ENCODE measurements at places on chromosomes 2 and 18. TPM values are rescaled to one million over a fixed set of nuclear protein-coding genes. Genes with fewer than 3 reads are reported as not detected.

Gene STK11IP
- 42.5 TPM for total RNA-seq

Gene ZNF892
- total RNA-seq: 7.2 TPM

DNA sequence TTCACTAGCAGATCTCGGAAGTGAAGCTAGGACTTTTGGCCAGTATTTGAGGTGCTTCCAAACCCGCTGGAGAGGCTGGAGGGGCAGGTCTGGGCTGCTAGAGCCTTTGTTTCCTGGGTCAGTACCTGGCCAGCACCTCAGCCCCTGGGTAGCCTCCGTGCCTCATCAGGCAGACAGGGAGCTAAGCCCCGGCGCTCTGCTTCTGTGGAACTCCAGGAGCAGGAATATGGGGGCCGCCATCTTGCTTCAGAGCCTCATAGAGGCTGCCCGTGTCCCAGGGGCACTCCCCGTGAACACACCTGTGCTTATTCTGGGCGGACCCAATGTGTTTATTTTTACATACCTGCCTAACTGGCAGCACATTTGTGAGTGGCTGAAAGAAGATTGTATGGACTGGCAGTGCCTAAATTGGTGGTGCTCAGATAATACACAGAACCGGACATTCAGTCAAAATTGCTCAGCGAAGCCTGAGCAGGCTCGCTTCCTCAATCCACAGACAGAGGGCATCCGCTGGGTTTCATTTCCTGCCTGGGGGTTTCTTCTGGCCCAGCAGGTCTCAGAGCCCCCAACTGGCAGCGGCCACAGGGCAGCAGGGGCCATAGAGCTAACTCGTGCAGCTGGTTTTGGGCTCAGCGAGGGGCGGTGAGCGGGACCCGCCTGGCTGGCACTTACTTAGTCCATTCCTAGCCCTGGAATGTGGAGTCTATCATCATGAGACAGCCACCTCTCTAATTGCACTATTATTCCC lies 176.8 kb upstream of the ALKAL2 start:
- DNase-seq: no peak

DNA sequence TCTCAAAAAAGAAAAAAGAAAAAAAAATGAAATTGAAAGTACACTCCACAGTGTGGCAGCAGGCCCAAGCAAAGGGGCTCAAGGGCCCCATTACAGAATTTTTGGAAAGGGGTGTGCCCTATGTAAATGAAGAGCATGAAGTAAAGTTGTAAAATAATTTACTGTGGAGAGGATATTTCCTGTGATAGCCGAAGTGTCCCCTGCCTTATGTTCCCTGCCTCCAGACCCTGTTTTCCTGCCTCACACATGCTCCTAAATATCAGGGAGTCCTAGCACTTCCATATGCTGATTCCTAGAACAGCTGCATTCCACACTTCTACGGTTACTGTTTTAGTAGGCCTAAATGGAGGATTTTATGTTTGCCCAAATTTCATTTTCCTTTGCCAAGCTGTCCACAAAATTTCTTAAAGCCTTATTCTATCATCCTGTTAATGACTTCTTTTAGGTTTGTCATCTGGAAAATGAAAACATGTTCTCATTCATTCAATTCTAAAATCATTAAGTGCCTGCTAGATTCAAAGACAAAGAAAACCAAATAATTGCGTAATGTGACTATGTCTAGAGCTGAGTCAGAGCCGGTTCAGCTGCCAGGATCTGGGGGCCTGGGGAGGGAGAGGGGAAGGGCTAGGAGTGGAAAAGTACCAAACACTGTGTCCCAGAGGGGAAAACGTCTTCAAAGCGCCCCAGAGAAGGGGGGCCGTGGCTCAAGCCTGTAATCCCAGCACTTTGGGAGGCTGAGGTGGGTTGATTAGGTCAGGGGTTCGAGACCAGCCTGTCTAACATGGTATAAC lies 25.9 kb upstream of the IMPA2 start:
- no peak for DNase-seq

Gene SERPINB2
- 45.2 TPM for total RNA-seq

DNA sequence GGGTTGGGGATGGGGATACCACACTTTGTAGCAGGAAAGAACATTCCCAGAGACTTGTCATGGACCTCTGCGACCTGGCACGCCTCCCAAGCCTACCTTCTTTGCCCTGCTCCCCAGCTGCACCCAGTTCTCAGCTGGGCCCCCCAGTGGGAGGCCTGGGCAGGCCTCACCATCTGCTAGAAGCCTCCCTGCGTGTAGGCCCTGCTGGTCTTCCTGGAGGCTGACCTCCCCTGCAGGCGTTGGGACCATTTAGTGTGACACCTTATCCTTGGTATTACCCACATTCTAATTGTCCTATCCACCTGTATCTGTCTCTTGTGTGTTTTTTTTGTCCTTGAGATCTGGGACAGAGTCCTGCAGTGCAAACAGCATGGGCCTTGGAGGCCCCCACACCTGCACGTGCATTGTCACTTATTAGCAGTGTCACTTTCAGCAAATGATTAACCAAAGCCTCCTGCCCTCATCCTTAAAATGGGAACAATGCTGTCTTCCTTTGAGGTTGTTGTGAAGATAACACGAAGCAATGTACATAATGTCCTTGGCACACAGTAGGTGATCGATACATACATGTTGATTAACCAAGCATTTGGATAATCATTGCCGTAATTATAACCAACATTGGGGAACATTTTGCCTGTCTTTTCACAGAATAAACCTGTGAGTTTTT lies 77.2 kb downstream of the LIPG start:
- no peak for DNase-seq

Gene SLC66A3
- total RNA-seq: 6.5 TPM

DNA sequence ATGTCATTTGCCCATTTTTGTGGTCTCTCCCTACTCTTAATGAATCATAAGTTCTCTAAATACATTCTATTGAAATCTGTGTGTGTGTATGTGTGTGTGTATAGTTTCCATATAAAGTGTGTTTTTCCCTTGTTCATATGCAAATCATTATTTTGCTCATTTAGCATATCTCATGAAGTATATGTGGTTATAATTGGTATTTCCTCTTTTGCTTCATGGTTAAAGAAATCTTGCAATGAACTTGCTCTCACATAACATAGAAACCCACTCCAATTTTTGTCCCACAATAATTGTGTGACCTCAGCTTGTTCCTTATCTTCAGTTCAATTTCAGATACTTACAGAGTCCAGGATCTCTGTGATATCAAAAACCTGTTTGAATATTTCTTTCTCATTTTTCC lies 1.2 kb downstream of the CPO start:
- no peak for DNase-seq

Gene BOLL
- not detected for total RNA-seq

DNA sequence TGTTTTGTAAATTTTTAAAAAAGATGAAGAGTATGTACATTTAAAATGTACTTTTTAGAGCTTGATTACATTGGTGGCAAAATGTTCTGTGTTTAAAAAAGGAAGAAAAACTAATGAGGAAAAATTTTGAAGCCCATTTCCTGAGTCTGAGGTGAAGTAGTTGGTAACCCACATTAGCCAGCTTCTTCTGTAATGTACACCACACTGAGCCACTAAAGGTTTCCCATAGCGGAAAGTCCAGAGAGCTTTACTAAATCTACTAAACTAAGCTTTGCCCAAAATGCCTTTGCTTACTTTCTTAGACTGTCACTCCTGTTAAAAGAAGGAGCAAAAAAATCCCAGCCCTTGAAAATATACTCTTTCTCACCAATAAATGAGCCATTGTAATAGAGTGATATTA lies 804.8 kb upstream of the ZEB2 start:
- no peak for DNase-seq

- no peak for DNase-seq
These were observed 1.8 kb downstream of the NOSTRIN start for GRCh38 chr2:168804214-168804613.

Gene ALPI
- 6.5 TPM for total RNA-seq

GRCh38 chr2:109298851-109299250 lies 169.8 kb downstream of the SH3RF3 start:
- no peak for DNase-seq

DNA sequence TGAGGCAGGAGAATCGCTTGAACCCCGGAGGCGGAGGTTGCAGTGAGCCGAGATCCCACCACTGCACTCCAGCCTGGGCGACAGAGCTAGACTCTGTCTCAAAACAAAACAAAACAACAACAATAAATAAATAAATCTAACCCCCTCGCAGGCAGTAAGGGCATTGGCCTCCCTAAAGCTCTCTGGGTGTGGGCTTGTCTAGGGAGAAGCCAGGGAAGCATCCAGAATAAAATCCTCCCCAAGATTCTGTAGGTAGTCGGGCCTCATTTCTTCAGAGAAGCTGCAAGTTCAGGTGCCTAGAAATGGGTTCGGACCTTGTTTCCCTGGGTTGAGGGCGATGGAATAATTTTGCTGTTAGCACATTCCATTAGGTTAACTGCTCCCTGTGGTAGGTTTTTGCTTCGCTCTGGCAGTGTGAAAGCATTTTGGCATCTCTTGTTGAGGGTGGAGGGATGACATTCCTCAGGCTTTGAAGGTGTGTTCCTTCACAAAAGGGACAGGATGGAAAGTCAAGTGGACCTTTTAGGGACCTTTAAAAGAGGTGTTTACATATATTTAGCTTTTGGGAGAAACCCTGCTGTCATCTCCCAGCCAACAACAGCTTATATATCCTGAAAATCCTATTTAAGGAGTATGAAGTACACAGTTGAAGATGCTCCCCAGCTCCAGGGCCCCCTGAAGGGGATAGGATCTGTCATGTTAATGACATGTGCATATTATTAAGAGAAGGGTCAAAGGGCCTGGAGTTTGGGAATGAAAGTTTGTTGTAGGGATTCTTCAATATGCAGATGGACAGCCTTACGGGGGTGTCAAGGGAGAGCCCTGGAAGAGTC lies 17.7 kb downstream of the MYCN start:
- no peak for DNase-seq

- DNase-seq: no peak
These were observed 118.6 kb upstream of the CDH7 start for GRCh38 chr18:65632236-65632635.

GRCh38 chr2:121583555-121583954 lies 52.9 kb downstream of the RNU4ATAC start:
- no peak for DNase-seq
